Effector memory CD8-positive, alpha-beta T cell (primary cell): ENCODE measurements at places on chromosomes 2 and 18.

DNA sequence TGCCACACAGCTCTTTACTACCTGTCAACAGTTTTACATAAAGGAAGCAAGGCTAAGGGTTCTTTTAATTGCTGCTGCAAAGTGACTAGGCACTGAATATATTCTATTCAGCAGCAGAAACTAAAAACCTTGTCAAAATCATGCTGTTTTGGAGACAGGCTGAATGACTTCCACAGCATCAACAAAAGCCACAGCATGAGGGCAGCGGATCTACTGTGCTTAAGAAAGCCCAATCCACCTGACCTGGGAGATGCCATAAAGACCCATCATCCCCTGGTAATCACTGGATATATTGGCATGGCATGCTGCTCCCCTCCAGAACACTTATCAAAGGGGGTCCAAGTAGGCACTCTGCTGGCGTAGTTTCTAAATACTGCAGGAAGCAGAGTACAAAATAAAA, 715.1 kb upstream of the SLC8A1 start:
- no peak for DNase-seq

DNA sequence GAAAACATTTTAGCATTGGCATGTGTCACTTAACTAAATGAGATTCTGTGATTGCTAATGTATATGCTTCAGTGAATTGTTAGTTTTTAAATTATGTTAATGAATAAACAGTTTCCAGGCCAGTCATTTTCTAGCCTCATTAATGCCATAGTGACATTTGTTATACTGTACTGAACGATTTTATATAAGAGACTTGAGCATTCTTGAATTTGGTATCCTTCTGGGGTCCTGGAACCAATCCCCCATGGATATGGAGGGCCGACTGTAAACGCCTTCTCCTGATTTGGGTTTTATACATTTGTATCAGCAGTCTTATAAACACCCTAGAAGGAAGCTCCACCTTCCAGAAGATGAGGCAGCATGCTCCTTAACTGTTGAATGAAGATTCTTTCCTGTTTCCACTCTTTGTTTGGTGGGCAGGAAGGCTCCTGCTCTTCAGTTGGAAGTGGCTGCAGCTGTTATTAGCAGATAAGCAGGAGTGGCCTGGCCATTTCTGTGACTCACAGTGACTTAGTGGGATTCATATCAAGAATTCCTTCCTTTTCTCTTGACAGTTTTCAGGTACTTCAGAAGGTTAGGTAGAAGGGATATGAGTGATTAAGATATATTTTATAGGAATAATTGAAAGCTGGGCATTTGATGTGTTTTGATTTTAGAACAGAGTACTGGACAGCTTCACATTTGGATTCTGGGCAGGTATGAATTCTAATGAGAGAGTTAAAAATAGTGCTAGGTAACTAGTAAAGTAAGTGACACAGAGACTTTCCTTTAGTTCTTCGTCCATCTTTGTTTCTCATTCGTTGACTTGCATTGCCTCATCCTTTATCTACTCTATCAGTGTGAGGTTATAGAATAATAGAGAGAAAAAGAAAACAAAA, 124.9 kb downstream of the PLCL1 start:
- no peak for DNase-seq

- DNase-seq: no peak
These were observed 3.9 kb upstream of the UCN start for GRCh38 chr2:27312152-27312551.

GRCh38 chr2:128396946-128397345, 78.3 kb upstream of the HS6ST1 start:
- DNase-seq: no peak

DNA sequence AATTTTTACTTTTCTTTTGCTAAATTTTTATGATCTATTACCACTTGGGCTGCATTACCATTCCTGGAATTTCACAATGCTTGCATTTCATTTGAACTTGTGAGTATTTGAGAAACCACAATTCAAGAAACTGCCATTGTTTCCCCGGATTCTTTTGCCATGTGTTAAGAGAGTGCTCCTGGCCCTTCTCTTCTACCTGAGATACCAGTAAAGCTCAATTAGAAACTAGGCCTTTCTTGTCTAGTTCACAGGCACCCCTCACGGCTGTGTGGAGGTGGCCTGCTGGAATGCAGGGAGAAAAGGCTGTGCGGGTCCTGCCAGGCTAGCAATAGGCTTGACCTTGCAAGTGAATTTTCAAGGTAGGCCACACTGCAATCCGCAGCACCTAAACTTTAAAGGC, 40.8 kb downstream of the ZEB2 start:
- no peak for DNase-seq

DNA sequence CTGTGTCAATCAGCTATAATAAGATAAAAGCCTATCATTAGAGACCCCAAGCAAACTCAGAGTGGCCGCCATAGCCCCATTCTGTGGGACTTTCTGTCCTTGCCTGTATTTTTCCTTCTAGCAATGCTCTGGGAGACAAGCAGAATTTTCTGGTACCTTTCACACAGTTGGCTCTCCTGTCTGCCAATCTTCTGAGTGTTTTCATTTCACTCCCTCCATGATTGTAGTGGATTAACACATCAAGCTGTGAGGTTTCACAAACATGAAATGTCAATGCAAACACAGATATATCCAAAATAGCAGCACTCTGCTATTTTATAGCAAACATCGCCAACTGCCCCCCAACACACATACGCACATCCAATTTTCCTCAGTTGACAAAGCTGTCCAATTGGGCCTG, 64.9 kb downstream of the C1D start:
- no peak for DNase-seq

DNA sequence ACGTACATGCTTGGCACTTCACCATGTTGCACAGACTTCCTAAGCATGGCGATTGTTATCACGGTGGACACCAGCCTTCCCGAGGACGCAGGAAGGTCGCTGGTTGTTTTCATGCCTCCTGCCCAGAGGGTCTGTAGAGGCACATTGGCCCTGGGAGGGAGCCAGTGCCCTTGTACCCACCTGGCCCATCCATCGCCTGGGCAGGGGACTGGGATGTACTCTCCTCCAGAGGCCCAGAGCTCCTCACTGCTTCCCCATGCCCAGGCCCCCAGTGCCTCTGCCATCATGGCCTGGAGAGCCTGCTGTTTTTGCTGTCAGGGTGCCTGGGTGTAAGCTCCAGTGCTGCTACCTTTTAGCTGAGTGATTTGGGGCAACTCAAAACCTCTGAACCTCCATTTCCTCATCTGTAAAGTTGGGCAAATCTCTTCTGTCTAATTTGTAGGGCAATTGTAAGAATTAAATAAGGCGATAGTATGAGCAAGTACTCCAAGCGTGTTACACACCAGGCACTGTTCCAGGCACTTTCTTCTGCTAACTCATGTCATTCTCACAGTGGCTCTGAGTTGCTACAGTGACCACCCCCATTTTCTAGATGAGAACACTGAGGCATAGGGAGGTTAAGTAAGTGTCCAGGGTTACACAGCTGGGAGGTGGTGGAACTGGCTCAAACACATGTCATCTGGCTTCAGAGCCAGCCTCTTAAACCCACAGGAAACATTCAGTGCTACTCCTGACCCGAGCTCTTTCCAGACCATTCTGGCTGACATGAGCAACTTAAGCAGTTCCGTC, 45.3 kb downstream of the GREB1 start:
- DNase-seq: no peak

DNA sequence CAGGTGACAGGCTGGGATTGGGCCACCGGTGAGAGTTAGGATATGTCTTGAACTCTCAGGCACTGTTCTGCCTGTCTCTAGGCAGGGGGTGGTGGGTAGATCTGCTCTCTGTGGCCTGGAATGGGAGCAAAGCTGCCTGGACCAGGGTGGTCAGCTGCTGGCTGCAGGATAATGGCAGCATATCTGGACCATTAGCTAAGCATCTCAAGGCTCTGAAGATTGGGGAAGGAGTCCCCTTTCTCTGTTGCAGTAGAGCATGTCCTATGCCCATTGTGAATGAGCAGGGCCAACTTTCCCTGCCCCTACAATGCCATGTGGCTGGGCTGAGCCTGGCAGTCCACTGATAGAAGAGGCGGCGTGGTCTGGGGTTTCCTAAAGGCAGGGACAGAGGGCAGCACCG, 34.6 kb downstream of the LOXHD1 start:
- DNase-seq: no peak

DNA sequence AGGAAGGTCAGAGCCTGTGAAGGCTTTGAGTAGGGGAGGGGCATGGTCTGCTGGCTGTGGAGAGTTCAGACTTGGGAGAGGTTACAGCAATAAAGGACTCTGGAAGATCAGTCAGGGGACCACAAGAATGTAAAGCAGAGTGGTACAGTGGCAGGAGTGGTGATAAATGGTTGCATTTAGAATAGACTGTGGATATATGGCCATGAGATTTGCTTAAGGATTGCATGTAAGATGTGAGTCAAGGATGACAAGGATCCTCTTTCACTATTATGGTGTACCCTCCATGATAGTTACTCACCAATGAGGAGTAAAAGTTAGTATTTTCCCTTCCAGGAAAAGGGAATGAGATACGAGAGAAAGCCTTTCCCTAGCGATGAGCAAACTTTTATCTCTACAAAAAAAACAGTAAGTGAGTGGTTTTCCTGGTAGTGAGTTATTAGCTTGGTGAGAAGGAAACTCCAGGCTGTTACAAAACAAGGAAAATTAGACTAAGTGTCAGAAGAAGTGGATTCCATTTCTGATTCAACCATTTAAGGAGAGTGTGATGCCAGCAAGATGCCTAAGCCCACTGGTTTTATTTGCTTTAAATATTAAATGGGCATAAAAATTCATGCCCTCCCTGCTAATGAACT, 818.0 kb upstream of the ACVR2A start:
- no peak for DNase-seq

- DNase-seq: no peak
These were observed 191.9 kb downstream of the MYO3B start for GRCh38 chr2:170369894-170370293.
